ENCODE measurements at places on chromosomes 2 and 18. TPM values are rescaled to one million over a fixed set of nuclear protein-coding genes. Genes with fewer than 3 reads are reported as not detected.

HOXD11 gene
- total RNA-seq, result 15.9 TPM

GALNT3 gene
- 38.6 TPM for total RNA-seq

GAL3ST2 gene
- total RNA-seq, result 0.19 TPM

ACVR1C gene
- total RNA-seq, result 0.79 TPM

MYO7B gene
- total RNA-seq, result 11.0 TPM

GULP1 gene
- 34.4 TPM for total RNA-seq

CCDC148 gene
- 21.0 TPM for total RNA-seq

DNA sequence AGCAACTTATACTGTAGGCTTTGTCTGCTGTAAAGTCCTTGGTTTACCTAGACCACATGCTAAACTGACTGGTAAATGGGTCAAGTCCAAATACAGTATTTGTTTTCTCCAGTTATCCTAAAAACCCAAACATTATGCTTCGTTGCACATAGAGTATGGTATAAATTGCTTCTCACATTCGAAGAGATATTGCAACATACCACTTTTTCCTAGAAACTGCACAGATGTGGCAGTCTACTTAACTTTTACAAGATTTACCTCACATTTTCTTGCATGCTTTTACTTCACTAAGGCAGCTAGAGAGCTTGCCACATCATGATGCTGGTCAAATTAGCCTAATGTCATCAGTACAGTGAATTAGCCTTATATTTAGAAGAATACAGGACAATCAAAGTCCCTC, 66.0 kb upstream of the SCN7A start:
- no peak for DNase-seq

DNA sequence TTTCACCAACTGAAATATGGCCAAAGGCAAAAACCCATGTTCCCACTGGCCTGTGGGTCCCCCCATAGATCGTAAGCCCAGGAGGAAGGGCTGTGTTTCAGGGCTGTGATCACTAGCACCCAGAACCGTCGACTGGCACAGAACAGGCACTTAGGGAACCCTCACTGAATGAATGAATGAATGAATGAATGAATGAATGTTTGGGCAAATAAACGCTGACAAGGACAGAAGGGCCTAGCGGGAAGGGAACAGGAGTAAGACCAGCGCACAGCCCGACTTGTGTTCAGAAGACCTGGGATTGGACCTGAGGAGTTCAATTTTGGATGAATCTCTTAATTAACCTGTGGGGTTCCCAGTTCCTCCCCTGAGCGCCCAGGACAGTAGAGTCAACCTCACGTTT, 76.2 kb downstream of the TPO start:
- DNase-seq, result no peak

- DNase-seq, result no peak
Observed at GRCh38 chr2:64114912-64115277, 29.3 kb downstream of the PELI1 start.

GRCh38 chr2:164697688-164698461, 76.6 kb upstream of the GRB14 start:
- no peak for DNase-seq

DNA sequence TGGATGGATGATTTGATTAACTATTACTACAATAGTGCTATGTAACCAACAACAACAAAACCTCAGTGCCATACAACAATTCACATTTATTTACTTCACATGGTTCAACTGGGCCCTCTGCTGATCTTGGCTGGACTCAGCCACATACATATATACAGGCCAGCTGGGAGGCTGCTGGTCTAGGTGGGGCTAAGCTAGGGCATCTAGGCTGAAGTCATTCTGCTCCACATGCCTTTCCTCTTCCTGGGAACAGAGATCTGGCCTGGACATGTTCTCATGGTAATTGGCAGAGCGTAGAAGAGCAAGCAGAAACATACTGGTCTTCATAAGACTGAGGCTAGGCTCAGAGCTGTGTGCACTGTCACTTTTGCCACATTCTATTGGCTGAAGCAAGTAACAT, 102.8 kb upstream of the RNF152 start:
- no peak for DNase-seq

DNA sequence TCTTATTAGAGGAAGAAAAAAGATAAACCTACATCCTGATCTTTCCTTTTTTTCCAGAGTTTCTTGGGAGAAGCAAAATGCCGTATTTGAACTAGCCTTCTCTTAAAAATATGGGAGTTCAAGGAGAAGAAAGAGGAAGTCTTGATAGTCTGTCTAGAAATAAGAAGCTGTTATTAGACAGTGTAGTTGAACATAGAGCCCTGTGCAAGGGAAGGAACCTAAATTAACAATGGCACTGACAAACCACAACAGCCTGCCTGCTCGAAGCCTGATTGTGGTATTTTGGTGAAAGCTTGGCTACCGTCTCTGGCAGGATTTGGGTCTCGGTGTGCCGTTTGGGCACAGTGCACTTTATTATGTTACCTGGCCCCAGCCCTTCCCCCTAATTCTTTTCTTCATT, 17.1 kb downstream of the SMARCAL1 start:
- DNase-seq, result no peak

- no peak for DNase-seq
Observed at GRCh38 chr2:30180226-30180625, 33.4 kb downstream of the YPEL5 start.

GRCh38 chr2:197293252-197294007, 17.1 kb downstream of the ANKRD44 start:
- no peak for DNase-seq

- DNase-seq, result no peak
Observed at GRCh38 chr2:145380436-145381017, 860.6 kb upstream of the ZEB2 start.

DNA sequence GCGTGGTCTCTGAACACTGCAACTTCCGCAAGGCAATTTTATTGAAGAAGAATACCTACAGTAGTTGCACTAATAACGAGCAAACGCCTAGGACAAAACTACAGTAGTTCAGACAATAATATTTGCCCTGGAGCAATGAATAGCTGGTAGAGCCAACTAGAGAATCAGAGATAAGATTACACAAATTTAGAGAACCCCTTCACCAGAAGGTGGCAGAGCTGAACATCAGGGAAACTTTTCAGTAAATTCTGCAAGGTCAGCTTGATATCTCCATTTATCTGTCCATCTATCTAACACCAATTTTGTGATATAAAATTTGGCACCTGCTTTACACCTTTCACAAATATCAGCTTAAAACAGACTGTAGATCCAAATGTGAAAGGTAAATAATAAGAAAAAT, 43.8 kb downstream of the CDH19 start:
- DNase-seq, result peak; percentile 13

DNA sequence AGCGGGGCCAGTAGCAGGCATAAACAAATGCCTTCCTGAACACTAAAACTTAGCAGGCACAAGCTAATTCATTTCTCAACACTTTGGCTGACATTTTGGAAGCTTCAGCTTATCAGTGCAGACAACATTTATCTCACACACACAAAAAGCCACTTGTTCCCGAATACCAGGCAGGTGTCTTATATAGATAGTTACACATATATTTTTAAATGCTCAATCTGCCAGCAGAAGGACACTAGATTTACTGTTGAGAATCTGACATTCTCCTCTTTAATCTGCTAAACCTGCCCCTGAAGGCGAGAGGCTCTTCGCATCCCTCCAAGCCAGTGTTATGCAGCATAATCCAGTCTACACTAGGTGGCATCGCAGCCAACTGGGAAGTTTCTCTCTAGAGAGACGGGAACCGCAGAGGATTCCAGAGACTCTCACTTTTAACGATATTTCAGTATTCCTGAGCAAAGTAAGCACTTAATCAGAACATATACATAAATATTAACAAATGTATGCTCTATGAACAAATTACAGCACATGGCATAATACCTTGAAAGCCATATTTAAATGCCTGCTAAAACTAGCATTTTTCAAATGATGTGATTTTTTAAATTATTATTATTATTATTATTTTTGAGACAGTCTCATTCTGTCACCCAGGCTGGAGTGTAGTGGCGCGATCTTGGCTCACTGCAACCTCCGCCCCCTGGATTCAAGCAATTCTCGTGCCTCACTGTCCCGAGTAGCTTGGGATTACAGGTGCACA, 90.2 kb upstream of the SCG2 start:
- peak; percentile 48 for DNase-seq

GRCh38 chr18:13623348-13623747, 103.0 kb downstream of the FAM210A start:
- DNase-seq, result no peak

GRCh38 chr2:24107-24506, 22.2 kb downstream of the FAM110C start:
- DNase-seq, result peak; percentile 32

DNA sequence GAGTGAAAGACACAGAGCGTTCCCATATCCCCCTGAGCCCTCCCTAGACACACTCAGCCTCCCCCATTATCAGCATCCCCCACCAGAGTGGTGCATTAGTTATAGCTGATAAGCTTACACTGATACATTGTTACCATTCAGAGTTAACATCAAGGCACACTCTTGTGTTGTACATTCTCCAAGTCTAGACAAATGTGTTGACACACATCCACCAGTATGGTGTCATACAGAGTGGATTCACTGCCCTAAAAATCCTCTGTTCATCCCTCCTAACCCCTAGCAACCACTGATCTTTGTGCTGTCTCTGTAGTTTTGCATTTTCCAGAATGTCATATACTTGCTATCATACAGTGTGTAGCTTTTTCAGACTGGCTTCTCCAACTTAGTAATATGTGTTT, 78.0 kb upstream of the RPL31 start:
- no peak for DNase-seq

DNA sequence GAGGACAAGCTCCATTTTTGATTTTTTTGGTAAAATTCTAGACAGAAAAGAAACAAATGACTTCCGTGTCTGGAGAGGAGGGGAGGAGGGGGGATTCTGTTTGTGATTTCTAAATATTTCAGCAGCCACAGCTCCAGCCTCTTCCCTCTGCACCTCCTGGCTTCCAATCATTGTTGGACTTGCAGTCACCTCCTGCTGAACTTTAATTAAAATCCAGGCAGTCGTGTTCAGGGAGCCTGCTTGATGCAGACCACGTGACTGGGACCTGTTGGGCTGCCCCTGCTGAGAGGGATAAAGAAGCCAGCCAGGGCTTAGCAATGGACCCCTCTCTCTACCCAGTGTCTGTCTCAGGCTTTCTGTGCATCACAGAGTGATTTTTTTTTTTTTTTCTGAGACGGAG, 115.1 kb downstream of the SH3BP4 start:
- DNase-seq, result peak; percentile 64

DNA sequence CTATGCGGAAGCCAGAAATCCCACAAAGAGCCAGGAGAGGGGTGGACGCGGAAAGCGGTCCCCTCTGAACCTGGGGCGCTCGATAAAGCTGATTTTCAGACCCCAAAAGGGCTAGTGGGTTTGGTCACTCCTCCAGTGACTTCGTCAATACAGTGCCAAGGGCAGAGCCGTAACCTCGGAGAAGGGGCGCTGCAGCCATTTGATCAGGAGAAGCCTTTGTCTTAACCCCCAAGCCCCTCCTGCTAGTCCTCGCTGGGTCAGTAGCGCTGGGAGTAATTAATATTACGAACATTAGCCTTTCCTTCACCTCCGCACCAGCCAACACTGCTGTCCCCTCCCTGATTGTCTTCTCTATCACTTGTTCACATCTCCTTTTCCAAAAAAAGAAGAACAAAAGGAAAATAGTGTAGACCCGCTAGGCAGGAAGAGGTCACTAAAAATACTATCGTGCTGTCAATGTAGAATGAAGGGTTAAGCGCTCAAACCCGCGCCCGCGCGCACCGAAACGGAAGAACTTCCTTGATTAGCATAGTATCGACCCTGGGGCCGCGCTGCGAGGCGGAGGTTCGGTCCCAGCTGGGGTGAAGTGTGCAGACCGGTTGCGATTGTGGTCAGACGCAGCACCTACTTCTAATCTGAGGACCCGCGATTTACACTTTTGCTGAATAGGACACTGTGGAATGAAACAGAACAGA, 63.2 kb upstream of the MAPRE2 start:
- DNase-seq, result peak; percentile 47

DNA sequence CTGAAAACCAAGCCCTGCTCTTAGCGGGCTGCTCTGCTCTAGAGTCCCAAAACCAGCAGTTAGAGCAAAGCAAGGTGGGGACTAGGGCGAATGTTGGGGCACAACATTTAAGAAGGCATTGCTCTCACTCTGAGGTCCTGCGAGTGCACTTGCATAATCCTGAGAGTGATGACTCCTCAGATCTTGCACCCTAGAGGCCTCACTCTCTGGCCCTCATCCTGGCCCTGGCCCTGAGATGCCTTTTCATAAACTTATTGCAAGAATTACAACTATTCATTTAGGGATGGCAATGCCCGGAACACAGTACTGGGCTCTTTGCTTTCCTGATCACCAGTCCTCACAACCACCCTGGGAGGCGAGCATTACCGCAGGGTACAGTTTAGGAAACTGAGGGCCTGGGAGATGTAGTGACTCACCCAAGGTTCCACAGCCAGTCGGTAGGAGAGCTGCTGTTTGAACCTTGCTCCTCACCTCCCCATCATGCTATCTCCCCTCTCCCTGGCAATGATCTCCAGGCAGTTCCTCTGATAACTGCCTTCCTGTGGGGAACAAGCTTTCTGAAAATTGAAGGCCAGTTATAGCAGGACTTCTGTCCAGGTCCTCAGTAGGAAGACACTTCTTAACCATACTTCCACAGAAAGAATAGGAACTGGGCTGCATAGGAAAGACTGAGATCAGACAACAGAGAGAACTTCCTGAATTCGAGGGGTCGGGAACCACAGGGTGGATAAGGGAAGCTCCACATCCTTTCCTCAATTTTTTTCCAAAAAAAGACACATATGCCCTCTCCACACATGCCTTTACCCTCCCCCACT, 91.3 kb downstream of the TNS1 start:
- no peak for DNase-seq

DNA sequence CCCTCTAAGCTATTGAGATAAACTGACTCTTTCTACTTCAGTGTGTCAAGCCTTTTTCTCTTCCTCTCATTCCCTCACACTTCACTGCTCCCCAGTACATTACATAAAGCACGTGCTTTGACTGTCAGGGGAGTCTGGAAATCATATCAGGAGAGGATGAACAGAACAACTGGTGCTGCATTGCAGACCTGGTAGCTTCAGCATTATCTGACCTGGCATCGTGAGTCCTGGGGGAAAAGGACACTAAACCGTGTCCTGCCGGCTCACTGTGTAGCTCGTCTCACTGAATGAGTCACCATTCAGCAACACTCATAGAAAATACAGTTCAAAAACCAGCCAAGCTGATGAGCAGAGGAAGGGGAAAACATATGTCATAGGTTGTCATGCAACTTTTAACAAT, 108.5 kb upstream of the UNC80 start:
- no peak for DNase-seq

GRCh38 chr18:58228762-58229161, 184.7 kb downstream of the NEDD4L start:
- no peak for DNase-seq

DNA sequence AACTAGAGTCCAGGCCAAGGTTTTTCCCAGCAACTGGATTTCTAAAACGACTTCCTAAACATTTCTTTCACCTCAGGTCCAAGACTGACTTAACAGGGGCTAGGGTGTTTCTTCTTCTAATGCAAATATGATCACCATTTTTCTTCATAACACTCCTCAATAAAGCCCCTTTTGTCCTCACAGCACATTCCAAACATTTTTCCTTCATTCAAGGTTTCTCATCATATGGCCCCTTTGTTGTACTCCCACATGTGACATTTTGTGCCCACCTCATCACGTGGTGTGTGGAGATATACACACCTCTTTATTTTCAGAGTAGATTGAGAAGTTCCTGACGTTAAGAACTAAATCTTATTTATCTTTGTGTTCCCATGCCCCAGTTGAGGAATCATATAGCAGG, 3.9 kb upstream of the CDH7 start:
- DNase-seq, result no peak
